ENCODE measurements at places on chromosomes 5 and 9. TPM values are rescaled to one million over a fixed set of nuclear protein-coding genes. Genes with fewer than 3 reads are reported as not detected.

The NIPAL4 gene
- total RNA-seq, result 2.1 TPM

The NKD2 gene
- total RNA-seq, result 14.4 TPM

The ENTPD2 gene
- total RNA-seq, result not detected

The TMEFF1 gene
- total RNA-seq, result 1.1 TPM

- DNase-seq, result no peak
These were observed 26.1 kb downstream of the PLPPR1 start for GRCh38 chr9:101054657-101055056.

GRCh38 chr5:62127098-62127736 lies 178.8 kb upstream of the KIF2A start:
- DNase-seq, result no peak

DNA sequence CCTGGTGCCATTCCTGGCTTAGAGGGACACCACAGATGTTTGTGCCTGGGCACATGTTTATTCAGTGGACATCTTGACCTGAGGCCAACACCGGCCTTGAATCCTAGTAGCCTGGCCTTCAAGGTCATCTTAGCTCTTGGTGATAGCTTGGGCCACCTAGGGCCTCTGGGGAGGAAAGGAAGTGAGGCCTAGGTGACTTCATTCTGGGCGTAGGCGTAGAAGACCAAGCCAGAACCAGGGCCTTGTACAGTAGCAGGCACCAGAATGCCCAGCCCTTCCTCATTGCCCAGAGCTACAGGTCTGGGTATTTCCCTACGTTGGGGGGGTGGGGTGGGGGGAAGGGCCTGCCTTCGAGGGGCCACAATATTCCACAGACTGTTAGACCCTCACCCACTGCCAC lies 33.8 kb downstream of the WNK2 start:
- no peak for DNase-seq

GRCh38 chr5:174832025-174832424 lies 107.6 kb downstream of the MSX2 start:
- no peak for DNase-seq

DNA sequence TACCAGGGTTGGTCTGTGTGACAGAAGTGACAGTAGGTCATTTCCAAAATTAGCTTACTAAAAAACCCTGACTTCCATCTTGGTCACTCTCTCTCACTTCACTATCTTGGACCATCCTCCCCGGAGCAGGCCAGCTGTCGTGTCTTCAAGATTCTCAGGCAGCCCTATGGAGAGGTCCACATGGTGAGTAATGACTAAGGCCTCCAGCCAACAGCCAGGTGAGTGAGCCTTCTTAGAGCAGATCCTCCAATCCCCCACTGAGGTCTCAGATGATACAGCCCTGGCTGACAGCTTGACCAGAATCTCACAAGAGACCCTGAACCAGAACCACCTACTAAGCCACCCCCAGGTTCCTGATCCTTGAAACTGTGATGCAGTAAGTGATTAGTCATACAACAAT lies 92.0 kb downstream of the DCP2 start:
- DNase-seq, result no peak

DNA sequence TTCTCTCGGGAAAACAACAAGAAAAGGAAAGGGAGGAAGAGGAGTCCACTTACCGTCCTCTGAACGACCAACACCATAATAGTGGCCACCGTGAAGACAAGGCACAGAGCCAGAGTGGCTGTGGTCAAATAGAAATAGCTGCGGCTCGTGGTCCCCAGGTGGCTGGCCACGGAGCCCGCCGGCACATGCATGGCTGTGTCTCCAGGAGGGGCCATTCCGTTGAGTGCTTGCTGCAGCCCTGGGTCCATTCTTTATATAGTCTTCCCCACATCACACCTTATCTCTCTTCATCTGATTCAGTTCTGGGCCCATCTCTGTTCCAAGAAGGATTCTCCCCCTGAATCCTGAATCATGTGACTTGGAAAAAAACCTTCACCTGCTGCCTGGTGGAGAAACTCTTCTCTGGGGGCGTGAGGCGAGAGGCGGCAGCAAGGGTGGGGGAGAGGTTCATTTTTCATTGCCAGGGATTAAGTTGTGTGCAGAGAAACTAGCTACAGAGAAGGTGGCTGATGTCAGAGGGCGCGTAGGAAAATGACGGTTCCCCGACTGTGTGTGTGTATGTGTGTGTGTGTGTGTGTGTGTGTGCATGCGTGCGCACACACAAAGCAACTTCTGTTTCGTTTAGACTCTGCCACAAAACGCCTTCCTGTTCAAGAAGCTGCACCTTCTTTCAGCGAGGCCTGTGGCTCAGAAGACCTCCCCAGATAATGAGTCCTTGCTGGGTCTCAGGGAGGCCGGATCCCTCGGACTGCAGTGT lies at the start of gene TNFSF8:
TSS of gene TNFSF8 (minus strand) at position 536 of the 757 bp plus-strand sequence. CDS start at position 248, 288 bp downstream.
- DNase-seq, result peak; percentile 79

DNA sequence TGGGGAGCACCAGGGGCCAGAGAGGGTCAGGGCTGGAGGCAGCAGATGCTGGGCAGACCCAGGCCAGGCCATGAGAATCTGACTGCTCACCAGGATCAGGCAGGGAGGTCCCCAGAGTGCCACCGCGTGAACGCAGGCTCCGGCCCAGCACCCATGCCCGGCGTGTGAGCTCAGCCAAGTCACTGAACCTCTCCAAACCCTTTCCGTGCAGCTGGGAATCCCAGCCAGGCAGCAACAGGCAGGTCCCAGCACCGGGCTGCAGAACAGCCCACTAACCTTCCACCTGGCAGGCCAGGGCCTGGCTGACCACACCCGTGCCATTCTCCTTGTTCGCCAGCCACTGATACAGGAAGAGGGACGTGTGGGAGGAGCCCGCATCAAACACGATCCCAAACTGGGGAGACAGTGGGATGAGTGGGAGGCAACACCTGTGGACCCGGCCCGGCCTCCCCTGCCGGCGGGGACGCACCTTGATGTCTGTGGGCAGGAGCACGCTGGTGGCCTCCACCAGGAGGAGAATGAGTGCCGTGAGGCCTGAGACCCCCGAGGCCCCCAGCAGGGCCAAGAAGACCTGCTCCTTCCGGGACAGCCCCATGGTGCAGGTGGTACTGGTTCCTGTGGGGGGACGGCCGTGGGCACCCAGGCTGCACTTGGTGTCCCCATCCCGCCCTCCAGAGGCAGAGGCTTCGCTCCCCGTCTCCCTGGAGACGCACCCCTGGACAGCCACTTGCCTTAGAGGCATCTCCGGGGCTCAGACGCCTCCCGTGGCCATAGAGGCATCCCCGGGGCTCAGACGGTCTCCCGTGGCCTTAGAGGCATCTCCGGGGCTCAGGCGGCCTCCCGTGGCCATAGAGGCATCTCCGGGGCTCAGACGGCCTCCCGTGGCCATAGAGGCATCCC lies 3.2 kb downstream of the ENTPD8 start:
- DNase-seq, result no peak

DNA sequence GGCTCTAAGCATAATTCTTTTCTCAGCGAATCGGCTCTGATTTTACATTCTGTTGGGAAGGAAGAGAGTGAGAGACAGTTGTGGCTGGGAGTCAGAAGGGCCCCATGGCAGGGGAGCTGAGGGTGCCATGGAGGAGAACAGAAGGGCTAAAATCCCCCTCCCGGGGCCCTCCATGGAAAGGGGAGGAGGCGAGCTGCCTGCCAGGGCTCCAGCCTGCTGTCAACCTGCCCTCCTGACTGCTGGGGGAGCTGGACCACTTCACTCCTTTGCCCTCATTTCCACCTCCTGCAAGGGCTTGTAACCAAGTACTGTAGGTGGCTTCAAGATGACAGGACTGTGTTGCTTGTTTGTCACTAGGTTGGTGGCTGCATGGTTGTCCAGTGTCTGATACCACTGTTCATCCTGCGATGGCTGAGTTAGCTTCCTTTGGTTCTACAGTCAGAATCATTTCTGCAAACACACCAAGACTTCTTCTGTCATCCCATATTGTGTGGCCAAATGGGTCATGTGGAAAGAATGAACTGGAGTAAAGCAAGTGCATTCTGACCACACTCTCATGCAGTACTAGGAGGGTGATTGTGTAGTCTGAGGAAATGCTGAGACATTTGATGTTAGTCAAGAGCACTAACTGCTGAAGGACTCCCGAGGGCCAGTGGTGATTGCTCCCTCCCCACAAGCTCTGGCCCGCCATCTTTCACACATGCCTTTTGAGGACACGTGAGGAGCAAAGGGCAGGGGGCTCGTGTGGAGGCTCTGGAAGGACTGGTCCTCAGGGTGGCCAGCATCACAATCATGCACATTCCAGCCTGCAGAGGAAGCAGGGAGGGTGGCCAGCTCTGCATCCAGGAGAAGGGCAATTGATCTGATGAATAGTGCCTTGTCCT lies 307.2 kb downstream of the GADD45G start:
- DNase-seq, result no peak

- DNase-seq, result no peak
These were observed 283.9 kb downstream of the GADD45G start for GRCh38 chr9:89888677-89889076.

GRCh38 chr5:64690417-64691151 lies at the start of gene SHISAL2B:
TSS of gene SHISAL2B (plus strand) at chr5:64690503. CDS start at chr5:64690624, 121 bp downstream.
- DNase-seq, result no peak
